ENCODE measurements at places on chromosomes 1 and 21.

DNA sequence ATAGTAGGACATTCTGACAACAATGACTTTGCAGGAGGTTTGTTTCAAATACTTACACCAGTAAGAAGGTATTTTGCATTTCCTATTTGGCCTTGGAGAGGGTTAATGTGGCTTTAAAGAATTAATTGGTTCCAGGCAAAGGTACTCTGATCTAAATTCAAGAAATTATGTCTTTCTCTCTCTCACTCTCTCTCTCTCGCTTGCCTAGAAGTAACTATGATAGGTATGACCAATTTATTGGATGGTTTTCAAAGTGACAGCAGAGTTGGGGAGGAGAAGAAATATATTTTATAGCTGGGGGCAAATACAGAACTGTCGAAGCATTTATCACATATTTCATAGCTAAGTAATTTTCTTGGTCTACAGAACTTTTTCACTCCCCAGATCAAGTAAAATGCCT lies 116.0 kb downstream of the ATP6V1G3 start:
- no peak for DNase-seq

- DNase-seq = no peak
Observed at GRCh38 chr1:51565009-51565408, 45.9 kb upstream of the EPS15 start.

- DNase-seq = no peak
Observed at GRCh38 chr1:92482665-92483609, 3.8 kb downstream of the GFI1 start.

DNA sequence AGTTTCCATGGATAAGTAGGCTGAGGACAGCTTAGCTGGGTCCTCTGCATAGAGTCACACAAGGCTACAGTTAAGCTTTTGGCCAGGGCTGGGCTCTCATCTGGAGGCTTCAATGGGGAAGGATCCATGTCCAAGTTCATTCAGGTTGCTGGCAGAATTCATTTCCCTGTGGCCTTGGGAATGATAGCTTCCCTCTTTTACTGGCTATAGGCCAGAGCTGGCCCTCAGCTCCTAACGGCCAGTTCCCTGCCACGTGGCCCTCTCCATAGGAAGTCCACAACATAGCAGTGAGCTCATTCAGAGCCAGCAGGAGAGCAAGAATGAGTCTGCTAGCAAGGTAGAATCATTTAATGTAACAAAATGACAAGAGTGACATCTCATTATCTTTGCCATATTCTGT lies 15.1 kb upstream of the PODN start:
- DNase-seq = no peak

DNA sequence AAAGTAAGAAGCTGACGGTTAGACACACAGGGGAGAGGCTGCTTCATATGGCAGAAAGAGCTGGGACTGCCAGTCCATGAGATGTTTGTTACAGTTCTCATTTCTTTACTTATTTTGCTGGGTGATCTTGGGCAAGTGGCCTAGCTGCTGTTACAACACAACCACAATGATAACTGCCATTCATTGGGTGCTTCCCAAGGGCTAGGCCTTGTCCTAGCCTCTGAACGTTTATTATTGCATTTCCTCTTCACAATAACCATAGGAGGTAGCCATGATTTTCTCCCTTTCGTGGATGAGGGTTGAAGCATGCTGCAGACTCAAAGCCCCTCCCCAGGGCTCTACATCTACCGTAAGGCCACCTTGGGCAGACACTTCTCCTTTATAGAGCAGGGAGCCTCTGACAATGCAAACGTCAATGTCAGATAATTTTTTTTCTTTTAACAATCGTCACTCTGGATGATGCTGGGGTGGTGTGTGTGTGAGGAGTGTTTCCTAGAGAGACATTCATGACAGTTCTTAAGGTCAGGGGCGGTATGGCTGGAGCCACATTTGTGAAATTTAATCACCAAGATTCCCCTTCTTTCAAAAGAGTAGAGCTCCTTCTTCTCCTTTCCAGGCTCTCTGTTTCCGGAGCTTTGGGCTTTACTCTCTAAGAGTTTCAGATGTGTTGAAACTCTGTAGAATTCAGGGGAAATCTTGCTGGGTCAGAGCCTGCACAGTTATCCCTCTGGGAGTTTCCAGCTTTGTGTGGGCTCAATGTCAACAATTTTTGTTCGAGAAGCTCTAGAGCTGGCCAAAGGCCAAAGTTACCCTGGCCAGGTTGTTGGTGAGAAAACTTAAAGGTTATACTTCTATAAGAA lies 138.5 kb upstream of the SGIP1 start:
- DNase-seq = no peak

GRCh38 chr1:67958472-67958871 lies 92.0 kb downstream of the DIRAS3 start:
- no peak for DNase-seq

DNA sequence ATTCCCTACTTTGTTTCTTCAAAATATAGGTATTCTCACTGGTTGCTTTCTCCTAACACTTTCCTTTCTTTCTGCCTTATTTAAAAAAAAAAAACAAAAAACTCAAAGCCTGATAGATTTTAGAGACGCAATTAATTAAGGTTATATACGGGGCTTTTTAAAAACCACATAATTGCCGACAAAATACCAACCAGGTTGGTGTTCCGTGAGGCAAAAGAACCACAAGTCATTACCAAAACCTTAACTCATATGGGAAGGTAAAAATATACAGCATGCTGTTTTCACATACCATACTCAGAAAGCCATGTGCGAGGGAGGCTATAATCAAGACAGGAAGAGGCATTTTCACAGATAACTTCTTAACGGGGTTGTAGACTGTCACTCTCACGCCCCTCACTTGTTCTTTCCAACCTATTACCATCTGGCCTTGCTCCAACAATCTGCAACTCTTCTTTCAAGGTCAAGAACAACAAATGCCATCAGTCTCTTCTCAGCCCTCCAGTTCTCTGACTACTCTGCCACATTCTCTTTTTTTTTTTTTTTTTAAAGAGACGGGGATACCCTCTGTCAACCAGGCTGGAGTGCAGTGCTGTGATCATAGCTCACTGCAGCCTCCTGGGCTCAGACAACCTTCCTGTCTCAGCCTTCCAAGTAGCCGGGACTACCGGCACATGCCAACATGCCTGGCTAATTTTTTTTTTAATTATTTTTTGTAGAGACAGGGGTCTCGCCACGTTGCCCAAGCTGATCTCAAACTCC lies 102.6 kb downstream of the APP start:
- DNase-seq = no peak

- no peak for DNase-seq
Observed at GRCh38 chr1:93613898-93614297, 67.7 kb downstream of the BCAR3 start.

DNA sequence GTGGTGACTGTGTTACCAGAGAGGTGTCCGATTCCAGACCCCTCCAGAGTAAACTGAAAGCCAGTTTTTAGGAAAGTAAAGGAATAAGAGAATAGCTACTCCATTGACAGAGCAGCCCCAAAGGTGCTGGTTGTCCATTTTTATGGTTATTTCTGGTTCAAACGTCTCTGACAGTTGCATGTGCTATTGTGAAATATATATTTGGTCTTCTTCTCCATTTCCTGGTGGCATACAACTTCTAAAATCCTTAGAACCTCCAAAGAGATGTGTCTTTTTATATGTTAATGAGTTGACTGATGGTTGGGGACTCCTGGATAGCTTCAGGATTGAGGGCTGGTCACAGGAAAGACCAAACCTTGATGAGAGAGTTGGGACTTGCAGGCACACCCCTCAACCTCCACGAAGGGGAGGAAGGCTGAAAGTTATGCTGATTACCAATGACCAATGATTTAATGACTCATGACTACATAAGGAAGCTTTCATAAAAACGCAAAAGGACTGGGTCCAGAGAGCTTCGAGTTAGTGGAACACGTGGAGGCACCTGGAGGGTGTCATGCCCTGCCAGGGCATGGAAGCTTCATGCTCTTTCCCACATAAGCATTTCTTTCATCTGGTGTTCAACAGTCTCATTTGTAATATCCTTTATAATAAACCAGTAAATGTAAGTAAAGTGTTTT lies 100.7 kb downstream of the SLC16A1 start:
- DNase-seq = no peak

DNA sequence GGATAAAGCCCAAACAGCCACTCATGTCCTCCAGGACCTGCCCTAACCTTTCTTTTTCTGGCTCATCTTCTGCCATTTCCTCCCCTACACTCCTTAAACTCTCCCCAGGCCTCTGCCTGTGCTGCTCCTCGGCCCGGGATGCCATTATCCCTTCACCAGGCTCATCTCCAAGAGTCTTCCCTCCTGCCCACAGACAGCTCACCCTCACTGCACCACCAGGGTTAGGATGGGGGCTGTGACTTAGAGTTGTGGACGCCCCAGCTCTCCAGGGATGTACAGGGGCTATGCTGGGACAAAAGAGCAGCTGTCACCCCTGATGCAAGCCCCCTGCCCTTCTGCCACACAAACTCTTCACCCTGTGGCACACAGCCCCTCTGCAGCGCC lies 32.0 kb downstream of the TTC39A start:
- DNase-seq = no peak

DNA sequence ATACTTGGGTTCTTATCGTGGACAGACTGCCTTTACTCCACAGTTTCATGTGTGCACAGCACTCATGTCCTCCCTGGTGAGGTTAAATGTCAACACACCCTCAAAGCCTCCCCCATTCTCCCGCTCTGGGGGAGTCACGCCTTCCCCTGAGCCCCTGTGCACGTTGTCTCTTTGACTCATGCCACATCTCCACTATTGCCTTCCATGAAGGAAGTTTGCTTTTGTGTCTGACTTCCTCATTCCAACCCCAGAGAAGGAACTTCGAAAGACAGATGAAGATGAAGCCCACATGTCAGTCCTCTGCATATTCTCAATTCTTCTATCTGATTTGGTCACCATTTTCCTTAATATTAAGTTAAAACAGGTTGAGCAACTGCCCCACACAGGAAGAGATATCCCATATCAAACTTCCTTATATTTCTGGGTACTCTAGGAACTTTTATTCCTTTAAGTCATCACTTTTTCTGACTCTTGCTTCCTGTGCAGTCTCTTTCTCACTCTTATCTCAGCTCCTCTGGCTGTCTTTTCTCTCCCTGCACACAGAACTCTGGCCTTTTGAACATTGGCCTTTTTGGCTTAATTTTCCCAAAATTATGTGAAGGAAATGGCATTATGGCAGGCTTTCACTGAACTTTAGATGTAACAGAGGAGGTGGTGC lies 41.5 kb downstream of the C4BPA start:
- no peak for DNase-seq

- DNase-seq = no peak
Observed at GRCh38 chr1:187987236-187987776, 1158.6 kb downstream of the PLA2G4A start.

DNA sequence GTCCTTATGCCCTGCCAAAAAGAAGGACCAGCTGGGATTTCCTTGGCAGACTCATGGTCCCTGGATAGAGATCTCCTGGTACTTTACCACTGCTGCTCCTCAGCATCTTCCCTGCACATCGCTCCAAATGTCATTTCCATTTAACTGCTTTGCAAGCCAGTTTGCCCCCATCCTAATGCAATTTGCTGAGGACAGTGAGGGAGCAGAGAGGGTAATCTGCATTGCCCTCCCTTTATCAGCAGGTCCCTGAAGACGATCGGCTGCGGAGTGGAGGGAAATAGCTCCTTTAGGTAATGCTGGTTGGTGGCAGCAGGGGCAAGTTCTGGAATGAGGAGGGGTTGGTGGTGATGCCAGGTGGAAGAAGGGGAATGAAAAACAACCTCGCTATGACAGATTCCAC lies 2.7 kb downstream of the PLXNA2 start:
- DNase-seq = no peak

GRCh38 chr21:29092102-29092959 lies 18.9 kb upstream of the CCT8 start:
- no peak for DNase-seq

- no peak for DNase-seq
Observed at GRCh38 chr1:109669246-109669948, 1.5 kb downstream of the GSTM2 start.

GRCh38 chr1:205581321-205581980 lies 50.4 kb downstream of the ELK4 start:
- DNase-seq = no peak

DNA sequence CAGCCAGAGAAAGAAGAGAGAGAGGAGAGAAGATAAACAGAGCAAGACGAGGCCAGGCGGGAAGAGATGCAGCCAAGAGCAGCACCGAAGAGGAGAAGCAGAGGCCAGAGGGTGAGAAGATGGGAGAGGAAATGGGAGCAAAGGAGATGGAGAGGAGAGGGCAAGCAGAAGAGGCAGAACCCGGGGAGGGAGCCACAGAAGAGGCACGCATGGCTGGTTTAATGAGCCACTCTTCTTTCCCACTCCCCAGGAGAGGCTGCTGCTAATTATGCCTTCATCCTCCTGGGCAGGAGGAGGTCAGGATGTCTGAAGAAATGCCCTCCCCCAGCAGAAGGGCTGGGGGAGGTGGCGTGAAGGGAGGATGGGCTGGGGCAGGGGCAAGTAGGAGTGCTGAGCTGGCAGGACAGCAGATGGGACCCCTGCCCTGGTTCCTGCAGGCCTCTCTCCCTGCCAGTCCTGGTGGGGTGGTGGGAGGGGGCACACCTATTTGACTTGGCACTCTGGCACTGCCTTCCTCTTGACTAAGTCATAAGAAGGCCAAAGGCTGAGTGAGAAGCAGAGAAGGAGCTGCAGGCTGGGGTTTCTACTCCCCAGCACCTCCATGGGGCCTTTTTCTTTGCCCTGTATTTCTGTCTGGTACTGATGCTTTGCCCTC lies 32.3 kb downstream of the KIRREL1 start:
- no peak for DNase-seq

DNA sequence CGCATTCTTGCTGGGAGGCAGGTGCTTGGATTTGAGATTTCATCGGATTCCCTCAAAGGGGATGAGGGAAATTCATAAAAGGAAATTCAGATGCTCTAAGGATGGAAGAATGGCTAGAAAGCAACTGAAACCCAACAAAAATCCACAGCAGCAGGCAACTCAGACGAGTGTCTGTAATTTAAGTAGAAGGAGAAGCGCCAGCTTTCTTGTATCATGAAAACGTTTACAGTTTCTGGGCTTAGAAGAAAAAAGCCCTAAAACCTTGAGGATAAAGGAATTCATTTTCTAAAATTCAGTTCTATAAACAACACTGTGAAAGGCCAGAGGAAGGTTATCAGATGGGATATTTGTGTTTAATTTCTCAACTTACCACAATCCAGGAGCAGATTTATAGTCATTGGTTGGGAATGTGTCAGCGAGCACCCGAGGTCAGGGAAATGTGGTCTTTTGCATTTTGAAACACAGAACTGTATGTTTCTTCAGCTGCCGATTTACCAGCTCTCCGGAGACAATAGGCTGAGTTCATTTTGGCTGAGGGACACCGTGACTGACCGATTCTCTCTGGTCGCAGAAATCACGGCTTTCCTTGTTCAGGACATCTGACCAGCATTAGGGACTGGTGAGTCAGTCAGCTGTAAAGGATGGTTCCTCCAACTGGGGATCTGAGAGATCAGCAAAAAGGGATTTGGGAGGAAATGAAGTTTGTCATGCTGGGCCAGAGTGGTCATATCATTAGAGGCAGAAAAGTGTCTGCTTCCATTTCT lies 111.6 kb upstream of the ERRFI1 start:
- no peak for DNase-seq

Data from activated T-helper 1 cell treated with anti-CD3 and anti-CD28 coated beads, Interleukin-2, amount 50 U/mL, for 16 hours (primary cell).